ENCODE measurements at places on chromosomes 11 and 22.

- DNase-seq = no peak
These were observed 10.8 kb downstream of the TRIM66 start for GRCh38 chr11:8671651-8672062.

DNA sequence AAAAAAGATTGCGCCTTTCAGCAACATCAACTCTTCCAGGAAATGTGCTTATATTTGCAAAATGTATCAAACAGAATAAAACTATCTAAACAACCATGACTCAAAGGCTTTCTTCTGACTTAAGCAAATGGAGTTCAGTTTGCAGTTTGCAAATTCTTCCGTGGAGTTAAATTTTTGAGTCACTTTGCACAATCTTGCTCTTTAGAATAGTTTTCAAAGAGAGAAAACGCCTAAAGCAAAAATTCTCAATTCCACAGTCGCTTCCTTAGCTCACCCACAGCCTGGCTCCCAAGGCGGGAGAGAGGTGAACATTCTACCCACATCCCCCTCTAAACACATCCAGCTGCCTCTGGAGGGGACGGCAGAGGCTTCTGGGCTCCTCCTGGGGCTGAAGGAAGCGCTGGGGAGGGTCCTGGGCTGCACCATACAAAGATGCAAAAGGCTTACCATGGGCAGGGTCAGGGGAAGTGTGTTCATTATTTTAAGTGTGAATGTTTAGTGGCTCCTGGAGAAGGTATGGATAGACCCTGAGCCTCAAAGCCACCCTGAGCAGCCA lies 1487.3 kb downstream of the TBC1D22A start:
- no peak for DNase-seq

DNA sequence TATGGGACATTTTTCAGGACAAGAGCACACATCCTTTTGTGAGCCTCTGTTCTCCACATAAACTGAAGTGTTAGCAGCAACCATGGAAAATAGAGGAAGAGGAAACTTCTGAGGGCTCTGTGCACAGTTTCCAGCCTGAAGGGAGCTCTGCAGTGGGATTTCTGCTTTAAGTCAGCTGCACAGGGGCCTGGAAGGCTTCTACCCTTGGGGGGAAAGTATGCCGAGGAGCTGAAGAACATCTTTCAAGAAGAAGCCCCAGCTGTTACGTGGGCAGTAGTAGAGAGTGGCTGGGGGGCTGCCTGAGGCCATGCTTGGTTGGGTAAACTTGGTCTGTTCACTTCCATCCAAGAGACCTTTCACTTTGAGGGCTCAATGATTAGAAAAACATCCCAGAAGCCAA lies 82.7 kb upstream of the EED start:
- DNase-seq = no peak

GRCh38 chr11:39361557-39361956 lies 2097.9 kb downstream of the LRRC4C start:
- DNase-seq = no peak

GRCh38 chr11:111423250-111423615 lies 44.2 kb upstream of the POU2AF1 start:
- no peak for DNase-seq

GRCh38 chr11:11028017-11028692 lies 170.3 kb upstream of the ZBED5 start:
- peak; percentile 48 for DNase-seq

DNA sequence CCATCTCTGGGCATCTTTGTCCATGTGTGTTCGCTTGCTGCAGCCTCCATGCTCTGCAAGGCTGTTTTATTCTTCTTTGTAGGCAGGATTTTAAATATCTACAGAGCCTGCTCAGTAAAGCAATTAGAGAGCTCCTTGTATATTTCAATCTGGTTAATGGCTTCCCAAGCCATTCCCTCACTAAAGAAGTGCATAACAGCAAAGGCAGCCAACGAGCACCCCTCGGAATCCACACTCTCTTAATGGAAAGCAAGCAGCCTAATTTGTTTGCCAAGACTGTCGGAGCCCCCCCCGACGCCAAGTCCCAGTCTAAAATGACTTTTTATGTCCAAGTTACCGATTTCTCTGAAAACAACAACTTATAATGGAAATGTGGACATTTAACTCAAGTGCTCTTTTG lies 123.6 kb downstream of the ARL14EP start:
- no peak for DNase-seq

- no peak for DNase-seq
These were observed 93.2 kb upstream of the BMAL1 start for GRCh38 chr11:13184295-13184794.

DNA sequence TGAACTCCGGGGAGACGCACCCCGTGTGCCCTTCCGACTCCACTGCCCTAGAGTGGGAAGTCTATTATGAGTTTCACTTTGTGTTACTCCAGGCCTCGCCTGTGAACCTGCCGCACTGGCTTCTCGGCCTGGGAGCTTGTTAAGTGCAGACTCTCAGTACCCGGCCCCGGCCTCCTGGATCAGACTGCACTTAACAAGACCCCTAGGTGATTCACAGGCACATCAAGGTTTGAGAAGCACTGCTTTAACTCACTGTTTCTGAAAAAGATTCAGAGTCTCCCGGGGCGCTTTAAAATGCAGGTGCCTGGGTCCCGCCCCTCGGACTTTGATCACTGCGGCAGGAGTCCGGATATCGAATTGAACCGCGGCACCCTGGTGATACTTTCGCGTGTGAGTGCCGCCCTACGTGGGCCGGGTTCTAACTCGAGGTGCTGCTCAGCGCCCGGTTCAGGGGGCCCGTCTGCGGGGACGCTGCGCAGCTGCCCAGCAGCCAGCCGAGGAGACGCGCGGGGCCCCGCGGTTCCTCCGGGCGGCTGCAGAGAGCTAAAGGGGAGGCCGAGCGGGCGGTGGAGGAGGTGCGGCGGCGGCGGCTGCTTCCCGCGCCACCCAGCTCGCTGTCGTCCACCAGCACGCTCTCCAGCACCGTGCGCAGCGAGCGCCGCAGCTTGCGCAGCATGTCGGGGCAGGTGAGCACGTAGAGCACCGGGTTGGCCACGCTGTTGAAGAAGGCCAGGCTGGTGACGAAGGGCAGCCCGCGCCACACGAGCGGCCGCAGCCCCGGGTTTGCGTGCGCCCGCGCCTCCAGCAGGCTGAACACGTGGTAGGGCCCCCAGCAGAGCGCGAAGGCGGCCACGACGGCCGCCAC lies 3.4 kb downstream of the PTGDR2 start:
- DNase-seq = no peak

- DNase-seq = no peak
These were observed 36.0 kb upstream of the PICK1 start for GRCh38 chr22:38021206-38021605.

DNA sequence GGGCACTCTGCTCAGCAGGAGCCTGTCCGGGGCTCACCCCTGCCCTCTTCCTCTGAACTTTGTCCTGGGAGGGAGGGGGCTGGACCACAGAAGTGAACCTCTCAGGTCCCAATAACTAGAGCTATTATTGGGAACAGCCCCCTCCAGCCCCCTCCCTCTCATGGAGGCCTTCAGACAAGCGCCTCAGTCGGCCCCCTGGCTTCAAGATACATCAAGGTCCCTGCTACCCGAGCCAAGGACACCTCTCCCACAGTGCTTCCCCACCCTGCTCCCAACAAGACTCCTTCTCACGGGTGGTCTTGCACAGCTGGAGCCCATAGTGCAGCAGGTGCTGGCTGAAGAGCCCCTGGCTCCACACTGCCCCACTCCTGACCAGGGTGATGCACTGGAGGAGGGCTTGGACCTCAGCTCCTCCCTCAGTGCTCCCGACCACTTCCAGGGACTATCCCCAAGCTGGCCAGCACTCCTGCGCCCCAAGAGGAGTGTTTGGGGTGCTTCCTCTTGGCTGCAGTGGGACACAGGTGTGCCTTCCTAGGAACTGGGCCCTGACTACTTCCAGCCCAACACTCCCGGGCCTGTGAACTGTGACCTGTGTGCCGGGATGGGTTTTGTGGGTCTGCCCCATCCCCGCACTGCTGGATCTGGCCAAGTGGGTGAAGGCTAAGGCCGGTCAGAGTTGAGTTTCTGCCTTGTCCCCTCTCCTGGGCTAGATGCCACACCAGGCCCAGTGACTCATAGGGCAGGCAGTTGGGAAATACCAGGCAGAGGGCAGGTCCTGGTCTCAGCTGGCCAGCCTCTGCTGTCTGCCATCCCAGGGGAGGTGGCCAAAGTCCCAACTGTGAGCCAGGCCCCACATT lies 2.2 kb downstream of the PNPLA2 start:
- DNase-seq = no peak

- DNase-seq = no peak
These were observed 191.9 kb downstream of the NELL1 start for GRCh38 chr11:20861322-20861721.

DNA sequence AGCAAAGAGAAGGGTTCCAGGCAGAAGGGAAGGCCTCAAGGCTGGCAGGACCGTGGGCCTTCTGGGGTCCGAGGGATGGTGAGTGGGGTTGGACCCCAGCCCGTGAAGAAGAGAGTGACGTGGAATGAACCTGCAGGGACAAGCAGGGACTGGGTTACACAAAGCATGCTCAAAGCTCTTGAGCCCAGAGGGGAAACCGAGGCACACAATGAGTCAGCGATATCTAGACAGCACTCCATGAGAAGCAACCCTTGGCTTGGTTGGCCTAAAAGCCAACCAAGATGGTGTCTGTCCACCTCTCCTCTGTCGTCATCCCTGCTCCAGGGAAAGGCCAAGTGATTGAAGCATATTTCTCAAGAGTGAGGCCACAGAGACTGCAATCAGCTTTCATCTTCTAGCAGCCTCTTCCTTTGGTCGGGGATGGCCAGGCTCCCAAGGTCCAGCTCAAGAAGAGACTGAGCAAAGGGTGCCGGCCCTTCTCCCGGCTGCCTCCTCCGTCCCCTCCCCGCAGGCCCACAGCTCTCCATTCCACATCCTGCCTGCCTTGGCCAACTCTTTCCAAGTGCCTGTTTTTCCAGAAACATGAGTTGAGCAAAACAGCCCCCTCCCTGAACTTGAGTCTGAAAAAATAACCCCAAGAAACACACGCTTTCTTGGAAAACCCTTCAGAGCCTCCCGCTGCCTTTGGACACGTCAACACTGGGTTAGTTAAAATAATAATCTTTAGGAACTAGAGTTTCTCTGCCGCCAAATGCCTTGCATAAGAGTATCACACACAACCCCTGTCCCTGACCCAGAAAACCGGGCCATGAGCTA lies 556.6 kb downstream of the MIAT start:
- no peak for DNase-seq

- no peak for DNase-seq
These were observed 631.4 kb upstream of the B3GAT1 start for GRCh38 chr11:135043434-135043833.

DNA sequence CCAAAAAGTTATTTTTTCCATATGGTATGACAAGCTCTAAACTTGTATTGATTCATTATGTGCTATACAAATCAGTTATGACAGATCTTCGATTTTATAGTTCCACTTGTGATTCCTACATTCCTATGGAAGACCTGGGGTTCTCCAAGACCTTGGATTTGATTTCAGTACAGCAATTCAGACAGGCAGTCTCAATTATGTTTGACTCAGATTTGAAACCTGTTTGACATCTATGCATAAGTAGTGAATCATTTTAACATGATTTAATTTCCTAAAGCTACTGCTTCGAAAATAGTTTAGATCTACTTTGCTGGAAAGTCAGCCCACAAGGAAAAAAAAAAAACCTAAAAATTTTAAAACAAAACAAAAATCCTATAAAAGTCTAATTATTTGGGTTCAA lies 820.4 kb downstream of the LUZP2 start:
- DNase-seq = no peak

GRCh38 chr11:66248903-66249302 lies 19.5 kb upstream of the RAB1B start:
- no peak for DNase-seq

- no peak for DNase-seq
These were observed 8.8 kb downstream of the CXCR5 start for GRCh38 chr11:118892514-118892913.

- no peak for DNase-seq
These were observed 55.8 kb downstream of the CLMP start for GRCh38 chr11:123139206-123139605.

DNA sequence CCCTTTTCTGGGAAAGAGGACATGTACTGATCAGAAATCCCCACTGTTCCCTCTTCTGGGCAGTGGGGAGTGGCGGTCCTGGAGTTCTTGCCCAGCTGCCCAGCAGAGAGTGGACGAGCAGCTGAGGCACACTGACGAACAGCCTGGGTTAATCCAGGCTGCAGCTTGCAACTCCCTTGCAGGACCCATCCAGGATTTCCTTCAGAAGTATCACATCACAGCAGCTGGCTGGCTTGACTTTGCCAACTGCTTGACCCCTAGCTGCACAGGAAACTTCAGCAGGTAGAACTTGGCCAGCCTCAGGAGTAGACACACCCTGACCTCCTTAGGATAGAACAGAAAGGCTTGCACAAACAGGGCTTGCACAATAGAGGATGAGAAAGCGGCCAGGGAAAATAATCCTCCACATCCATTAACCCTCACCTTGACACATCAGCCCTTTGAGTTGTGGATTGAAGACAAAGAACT lies 27.9 kb upstream of the FZD4 start:
- DNase-seq = no peak

DNA sequence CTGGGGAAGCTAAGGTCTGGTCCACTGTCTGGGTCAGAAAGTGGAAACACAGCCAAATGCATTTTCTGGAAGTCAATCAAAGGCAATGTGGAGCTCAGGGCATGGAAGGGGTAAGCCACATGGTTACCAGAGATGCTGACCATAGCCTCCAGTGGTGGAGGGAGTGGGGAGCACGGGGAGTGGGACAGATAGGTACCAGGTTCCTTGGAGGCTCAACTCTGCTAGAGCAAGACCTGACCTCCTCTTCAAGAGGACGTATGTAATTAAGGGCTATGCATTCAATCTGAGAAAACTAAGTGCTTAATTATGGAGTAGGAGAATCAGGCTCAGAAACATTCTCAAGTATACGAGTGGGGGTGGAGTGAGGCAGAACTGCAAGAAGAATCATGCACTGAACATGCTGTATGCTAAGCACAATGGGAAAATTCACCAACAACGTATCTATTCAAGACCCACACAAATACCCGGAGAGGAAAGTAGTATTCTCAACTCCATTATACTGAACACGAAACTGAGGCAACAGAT lies 65.2 kb upstream of the PHOX2A start:
- DNase-seq = no peak

DNA sequence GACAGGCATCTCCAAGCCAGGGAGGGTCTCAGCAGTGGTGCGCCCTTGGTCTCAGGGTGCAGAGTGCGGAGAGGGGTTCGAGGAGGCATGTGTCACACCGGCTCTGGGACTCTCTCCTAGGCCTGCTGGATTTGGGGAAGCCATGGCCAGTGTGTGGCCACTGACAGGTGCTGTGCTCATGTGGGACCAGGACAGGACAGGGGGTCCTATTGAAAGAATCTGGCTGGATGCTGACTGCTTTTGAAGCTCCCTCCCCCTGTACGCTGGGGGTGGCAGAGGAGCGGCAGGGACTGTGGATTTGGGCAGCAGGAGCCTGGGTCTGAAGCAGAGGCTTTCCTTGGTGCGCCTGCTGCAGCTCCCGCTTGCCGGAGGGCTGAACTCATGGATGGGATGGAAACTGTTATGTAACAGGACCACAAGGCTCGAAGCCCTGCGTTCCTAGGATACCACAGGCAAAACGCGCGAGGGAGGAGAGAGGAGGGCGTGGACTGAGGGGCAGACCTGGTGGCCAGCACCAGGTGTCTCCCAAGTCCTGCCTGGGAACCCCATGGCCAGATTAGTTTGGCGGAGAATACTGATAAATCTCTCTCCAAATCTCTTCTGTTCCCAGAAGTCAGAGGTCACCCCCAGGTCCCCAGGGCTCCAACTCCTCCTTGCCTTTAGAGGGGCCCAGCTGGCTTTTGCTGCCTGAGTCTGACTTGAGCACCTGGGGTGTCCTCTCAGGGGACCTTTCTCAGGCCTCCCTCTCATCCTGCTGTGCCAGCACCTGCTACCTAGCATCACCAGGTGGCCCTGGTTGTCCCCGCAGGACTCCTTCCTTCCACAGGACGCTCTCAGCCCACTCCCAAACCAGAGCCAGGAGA lies 13.8 kb upstream of the TEF start:
- no peak for DNase-seq
